Activated CD8-positive, alpha-beta memory T cell treated with anti-CD3 and anti-CD28 coated beads for 4 hours (primary cell): ENCODE measurements at places on chromosomes 2 and 18.

- DNase-seq, result no peak
Observed at GRCh38 chr2:140550821-140551220, 1580.0 kb downstream of the LRP1B start.

DNA sequence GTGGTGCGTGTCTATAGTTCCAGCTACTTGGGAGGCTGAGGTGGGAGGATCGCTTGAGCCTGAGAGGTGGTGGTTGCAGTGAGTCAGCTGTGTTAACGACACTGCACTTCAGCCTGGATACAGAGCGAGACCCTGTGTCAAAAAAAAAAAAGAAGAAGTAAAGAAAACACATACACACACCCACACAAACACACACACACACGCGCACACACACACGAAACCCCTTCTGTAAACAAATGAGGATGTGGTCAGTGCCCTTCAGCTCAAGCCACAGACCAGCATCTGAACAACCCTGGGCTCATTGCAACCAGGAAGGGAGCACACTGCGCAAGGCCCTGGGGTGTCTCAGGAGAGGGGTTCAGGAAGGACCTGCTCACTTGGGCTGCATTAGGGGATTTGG, 47.9 kb upstream of the KCNF1 start:
- DNase-seq, result no peak

DNA sequence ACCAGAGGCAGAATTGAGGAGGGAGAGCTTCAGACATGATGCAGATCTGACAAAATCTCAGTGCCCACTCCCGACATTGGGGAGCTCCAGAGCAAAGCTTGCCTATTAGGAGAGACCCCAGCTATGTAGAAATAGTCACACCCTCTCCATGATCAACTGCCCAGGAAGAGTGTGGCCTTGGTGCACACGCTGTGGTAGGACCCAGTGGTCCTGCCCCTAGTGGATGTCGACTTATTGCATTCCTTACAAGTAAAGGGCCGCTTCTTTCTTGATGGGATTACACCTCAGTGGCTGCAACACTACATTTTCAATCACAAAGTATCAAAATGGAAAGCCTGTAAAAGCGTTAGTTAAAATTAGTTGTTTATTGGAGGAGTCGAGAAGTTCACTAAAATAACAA, 64.2 kb downstream of the VRK2 start:
- no peak for DNase-seq

- DNase-seq, result no peak
Observed at GRCh38 chr2:235135990-235136561, 184.3 kb downstream of the SH3BP4 start.

DNA sequence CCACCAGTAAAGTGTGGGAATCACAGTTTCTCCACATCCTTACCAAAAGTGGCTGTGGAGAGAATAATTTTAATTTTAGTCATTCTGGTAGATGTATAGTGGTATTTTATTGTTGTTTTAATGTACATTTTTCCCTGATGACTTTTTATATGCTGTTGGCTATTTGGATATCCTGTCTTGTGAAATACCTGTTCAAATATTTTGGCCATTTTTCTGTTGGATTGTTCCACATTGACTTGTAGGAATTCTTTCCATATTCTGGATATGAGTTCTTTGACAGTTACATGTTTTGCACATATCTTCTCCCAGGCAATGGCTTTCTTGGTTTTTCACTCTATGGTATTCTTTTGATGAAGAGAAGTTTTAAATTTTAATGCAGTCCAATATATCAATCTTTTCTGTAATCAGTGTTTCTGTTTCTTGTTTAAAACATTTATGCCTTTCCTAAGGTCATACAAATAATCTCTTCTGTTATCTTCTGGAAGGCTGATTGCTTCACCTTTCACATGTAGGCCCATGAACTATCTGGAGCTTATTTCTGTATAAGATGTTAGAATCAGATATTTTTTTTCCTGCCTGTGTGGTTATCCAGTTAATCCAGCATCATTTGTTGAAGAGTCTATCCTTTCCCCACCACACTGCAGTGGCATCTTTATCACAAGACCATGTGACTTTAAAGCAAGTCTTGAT, 19.0 kb downstream of the AFTPH start:
- DNase-seq, result no peak

DNA sequence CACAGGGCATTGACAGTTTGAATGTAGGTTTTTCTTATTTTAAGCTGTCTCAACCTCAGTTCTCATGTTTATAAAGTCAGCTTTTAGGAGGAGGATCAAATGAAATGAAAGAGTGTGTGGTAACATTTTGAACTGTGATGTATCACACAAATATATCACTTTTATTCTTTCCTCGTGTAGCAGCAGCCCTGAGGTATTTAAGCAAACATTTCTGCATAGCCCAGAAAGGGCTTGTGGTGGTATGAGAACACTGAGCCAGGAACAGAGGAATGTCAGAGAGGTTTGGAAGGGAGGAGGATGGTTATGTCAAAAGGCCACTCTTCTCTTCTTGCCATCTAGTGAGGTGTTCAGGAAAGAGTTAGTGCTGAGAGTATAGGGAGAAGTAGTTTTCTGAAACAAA, 150.2 kb downstream of the PARD3B start:
- DNase-seq, result no peak

DNA sequence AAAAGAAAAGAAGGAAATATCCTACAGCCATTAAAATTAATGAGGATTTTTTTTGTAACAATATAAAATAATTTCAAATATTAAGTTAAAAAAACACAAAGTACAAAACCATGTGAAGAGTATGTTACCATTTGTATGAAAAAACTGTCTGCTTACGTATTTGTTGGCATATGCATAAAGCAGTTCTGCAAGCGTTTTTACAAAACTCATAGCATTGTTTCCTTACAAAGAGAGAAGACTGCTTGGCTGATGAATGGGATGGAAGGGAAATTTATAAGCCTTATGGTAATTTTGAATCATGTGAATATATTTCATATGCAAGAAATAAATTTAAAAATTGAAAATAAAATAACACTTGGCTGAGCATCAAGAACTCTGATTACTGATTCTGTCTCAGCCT, 63.1 kb downstream of the METTL4 start:
- DNase-seq, result no peak

- no peak for DNase-seq
Observed at GRCh38 chr2:136243638-136244535, 125.9 kb upstream of the CXCR4 start.

DNA sequence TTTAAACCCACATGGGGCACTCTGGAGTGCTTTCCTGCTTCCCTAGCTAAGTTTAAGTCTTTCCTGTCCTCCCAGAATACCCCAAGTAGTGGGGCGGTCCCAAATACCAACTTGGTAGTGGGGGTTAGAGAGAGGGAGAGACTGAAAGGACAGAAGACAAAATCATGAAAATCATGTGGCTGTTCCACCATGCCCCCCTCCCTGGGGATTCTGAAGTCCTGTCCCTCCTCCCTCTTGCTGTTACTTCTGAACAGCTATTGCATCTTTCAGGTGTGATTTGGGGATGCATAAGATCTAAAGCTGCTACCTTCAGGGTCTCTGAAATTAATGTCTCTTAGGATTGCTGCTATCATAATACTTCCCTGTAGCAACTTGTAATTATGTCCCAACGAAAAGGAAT, 266.9 kb upstream of the EPAS1 start:
- DNase-seq, result no peak

DNA sequence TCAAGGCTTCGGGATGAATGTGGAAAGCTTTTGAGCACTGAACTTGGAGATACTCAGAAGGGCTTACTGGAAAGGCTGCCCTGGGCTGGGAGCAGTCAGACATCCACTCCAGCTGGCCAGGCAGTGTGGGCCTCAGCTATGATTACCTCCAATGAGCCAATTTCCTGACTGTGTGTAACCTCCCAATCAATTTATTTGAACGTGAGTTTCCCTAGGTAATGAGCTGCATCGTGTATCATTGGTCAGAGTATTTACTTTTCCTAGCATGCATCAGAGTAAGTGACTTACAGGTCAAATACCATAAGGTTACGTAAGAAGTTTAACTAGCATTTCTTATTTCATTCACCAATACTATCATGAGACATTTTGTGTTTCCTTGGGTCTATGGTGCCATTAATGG, 11.0 kb upstream of the CTAGE1 start:
- no peak for DNase-seq
